ENCODE measurements at places on chromosomes 7 and 10.
A peak's percentile ranks its signal among the peaks of the same experiment; 100 is the strongest.

- no peak for DNase-seq
Observed at GRCh38 chr10:92845921-92846320, 2.4 kb upstream of the EXOC6 start.

- DNase-seq, result peak; percentile 32
Observed at GRCh38 chr7:38107486-38107893, 70.6 kb upstream of the STARD3NL start.

DNA sequence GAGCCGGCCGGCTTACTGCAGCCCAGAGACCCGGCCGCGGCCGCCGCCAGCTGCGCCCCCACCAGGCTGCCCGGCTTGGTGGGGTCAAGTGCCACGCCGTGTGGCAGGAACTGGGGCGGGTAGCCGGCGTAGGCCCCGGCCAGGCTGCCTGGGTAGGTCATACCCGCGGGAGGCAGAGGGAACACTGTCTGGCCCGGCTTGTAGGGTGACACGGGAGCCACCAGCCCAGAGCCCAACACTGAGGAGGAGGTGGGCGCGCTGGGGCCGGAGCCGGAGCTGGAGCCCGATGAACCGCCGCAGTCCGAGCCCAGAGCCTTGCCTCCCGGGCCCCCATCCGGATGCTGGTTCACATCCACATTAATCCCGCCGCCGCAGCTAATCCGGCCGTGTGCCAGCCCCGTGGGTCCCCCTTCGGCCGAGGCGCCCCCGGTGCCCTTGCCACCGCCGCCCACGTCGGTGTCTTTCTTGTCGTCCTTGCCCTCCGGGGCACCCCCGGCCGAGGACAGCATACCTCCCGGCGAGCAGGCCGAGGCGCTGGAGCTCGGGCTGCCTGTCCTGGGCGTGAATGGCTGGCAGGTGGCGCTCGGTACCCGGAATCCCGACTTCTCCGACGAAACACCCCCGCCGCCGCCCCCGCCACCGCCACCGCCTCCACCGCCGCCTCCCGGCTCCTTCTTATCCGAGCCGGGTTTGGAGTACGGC is 2.0 kb downstream of the ZNF503 start:
- no peak for DNase-seq

DNA sequence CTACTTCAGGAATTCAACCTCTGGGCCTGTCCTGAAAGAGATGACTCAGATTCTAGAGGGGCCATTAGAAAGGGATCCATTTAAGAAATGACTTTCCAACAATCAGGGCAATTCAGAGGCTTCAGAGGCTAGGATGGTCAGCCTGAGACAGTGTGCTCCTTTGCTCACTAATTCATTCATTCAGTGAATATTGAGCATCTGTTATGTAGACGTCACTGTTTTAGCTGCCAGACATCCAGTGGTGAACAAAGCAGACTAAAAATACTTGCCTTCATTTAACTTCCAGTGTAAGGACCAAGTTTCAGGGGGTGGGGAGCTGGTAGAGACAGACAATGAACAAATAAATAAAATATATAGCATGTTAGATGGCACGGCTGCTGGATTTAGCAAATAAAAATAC is 1.6 kb downstream of the KIAA1217 start:
- DNase-seq, result no peak

GRCh38 chr7:97118306-97118917 is 914 bp downstream of the SDHAF3 start:
- no peak for DNase-seq

DNA sequence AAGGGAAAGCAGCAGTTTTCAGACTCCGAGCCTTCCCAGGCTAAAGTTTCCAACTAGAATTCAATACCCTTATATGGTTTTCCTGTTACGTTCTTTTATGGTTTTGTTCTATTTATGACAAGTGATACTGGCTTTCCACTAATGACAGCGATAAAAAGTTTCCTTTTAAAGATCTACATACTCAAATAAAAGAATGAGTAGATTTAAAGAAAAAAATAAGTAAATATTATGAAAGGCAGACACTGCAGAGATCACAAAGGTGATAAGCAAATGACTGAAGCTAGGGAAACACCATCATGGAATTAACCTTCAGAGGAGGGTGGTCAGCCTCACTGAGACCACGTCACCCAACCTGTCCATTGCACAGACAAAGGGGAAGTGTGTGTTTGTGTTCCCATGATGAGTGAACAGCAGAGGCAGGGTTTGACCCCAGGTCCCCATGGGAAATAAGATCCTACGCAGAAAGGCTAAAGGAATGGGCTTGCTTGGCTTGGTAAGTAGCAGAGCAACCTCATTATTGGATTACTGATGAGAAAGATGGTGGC is 4.0 kb downstream of the VSIR start:
- DNase-seq, result no peak

GRCh38 chr7:156515911-156516790 is 124.4 kb upstream of the RNF32 start:
- DNase-seq, result no peak

DNA sequence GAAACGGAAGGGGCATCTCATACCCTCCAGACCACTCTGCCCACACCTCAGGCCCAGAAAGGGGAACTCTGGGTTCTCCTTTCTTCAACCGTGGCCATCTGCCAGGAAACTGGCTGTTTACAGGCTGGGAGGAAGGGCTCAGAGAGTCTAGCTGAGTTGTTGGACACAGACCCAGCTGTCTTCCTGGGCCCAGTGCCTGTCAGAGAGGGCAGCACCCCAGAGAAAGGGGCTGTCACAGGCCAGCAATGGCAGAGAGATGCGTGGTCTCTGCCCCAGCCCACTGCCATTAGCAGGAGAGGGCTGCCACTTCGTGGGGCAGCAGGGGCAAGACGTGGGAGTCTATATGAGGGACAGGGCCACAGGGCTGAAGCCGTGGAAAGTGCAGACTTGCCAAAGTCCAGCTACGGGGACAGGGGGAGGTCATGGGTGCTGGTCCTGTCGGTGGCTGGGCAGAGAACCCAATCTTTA is 11.0 kb downstream of the GRID1 start:
- DNase-seq, result no peak

DNA sequence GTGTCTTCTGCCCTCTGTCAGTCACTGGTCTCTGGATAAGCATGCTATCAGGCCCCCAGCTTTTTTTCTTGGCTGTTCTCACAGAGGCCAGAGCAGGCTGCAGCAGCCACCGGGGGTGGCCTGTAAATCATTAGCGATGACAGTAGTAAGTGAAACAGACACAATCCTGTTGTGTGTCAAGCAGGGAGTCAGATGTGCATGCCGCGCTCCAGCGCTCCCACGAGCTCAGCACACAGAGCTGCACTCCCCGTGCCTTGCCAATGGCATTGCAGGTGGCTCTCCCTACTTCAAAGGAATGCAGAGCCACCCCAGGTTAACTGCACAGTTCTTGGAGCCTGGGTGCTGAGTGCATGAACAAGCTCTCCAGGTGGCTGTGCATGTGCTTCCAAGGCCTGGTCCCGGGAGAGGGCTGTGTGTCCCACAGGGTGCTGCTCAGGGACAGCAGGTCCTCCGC is 226.1 kb downstream of the GLRX3 start:
- DNase-seq, result no peak

- no peak for DNase-seq
Observed at GRCh38 chr7:84069999-84070500, 124.5 kb downstream of the SEMA3A start.

DNA sequence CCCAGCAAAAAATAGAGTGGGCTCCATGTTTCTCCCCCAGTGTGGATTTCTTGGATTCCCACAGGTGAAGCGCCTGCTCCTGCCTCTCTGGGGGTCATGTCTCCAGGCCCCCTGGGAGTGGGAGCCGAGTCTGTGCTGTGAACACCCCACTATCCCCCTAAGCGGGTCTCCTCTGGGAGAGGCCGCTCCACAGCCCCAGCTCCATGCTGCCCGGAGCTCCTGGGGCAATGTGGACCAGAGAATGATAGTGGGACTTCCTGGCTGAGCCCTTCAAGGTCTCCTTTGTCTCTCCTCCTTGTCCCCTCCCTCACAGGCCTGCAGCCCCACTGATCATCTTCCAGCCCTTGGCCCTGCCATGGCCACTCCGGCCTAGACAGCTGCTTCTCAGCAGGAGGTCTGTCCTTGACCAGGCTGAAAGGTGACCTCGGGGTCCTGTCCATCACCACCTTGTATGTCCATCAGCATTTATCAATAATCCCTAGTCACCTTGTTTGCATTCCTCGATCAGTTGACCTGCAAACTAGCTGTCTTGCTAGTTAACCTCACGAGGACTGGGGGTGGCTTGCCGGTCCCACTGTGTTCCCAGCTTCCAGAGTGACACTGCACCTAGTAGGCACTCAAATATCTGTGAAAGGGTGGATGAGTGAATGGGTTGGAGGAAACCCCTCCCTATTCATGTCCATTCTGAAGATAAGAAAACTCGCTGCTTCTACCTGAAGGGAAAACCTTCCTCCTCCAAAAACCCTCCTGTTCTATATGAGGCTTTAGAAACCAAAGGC is 776 bp upstream of the CALML3 start:
- DNase-seq, result no peak

- DNase-seq, result no peak
Observed at GRCh38 chr7:85673876-85674275, 487.0 kb upstream of the SEMA3D start.

GRCh38 chr7:18974803-18975202 is 142.6 kb downstream of the TWIST1 start:
- no peak for DNase-seq

- no peak for DNase-seq
Observed at GRCh38 chr7:100156331-100157068, 2.0 kb downstream of the TRAPPC14 start.

GRCh38 chr7:6507906-6508305 is 43.4 kb downstream of the GRID2IP start:
- DNase-seq, result no peak

GRCh38 chr10:86261941-86262687 is 104.5 kb downstream of the GRID1 start:
- no peak for DNase-seq

DNA sequence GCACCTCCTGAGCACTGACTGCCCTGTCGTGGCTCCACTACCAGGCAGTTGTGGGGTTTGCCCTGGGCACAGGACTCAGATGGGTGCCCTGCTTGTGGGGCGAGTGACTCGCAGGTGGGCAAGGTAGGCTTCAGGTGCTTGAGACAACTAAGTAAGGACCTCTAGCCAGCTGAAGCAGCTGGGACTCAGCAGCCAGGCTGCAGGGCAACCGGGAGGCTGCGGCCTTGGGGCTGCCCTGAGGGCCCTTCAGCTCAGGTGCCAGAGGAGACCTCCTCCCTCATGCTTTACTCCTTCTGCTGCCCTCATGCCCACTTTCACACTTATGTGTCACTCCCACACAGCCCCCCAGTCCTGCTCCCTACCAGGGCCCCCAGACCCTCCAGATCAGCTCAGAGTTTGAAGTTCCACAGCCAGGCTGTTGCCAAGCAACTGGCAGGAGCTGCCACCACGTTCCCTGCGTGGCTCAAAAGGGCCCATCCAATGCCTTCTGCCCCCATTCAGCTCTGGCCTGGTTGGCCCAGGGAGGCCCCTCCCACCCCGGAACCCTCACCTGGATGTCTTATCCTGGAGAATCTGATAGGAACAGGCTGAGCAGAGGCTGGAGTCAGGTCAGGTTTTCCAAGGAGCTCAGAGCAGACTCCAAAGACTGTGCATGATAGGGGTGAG is 10.0 kb downstream of the TLX1 start:
- no peak for DNase-seq

DNA sequence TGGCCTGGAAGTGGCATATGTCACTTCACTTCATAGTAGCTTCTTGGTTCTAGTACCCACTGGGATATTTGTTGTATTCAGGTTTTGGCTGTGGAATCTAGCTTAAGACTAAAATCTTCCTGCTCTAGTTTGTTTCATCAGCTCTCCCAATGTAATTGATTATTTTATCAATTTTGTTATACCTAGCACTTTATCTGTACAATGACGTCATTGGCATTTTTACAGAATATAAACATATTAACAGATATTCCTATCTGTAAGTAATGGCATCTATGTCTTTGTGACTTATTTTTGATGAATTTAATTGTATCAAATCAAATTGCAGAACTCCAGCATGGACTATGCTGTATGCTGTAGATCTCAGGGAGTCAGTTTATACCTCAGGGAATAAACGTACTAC is 19.7 kb downstream of the KIAA1217 start:
- DNase-seq, result no peak

GRCh38 chr7:70334871-70335270 is 736.6 kb downstream of the AUTS2 start:
- no peak for DNase-seq

DNA sequence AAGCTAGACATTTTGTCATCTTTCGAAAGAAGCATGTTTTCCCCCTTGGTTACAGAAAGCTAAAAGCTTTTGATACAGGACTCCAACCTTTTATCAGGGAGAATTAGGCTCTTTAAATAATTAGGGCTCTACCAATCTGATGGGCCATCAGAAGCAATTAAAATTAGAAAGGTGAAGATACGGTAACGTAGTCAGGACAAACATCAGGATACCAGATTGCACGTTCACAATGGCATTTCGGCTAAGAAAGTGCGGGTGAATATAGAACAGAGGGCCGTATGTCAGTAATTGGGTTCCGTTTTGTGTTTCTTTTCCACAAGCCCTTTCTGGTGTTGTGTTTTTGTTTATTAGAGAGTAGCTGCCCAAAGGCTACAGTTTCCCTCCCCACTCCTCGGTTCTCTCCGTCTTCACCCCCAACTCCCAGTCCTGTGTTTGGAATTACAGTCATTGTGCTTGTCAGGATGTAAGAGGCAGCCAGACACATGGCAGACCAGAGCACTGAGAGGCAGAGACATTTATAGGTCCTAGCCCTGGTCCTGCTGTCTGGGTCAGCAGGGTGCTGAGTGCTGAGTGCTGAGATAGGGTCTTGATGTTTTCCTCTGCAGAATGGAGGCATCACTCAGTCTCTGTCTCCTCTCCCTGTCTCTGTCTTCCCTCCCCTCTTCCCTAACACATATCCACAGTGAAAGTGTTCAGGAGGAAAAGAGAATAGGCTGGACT is 5.5 kb downstream of the PFKP start:
- DNase-seq, result no peak
